Ecto neural progenitor cell (in vitro differentiated cells): ENCODE measurements at places on chromosomes 7 and 10.
A peak's percentile ranks its signal among the peaks of the same experiment; 100 is the strongest.

GRCh38 chr10:32349968-32350738 is 3.2 kb upstream of the EPC1 start:
- no peak for DNase-seq

DNA sequence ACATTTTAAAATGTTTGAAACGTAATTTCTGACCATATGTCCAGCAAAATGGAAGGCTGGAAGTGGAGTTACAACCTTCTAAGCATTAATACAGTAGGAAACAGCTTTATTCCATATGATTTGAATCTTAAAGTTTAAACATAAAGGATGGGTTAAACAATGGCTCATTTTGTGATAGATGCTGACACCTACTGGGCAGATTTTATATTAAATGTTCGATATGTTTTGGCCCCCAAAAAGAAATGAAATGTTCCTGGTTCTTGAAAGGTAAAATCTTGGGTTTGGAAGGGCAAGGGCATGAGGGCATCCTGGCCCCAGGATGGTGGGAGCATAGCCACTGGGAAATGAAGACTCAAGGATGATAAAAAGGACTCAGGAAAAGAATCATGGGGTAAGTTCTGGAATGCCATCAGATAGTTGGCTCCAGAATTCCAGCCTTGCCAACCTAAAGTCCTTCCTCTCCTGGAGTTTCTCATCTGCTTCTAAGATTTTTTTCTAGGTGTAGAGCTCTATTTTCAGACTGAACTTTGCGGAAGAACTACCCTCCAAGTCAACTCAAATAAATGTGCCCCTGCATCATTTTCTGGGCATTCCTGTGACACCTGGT is 34.6 kb upstream of the SLC35G1 start:
- no peak for DNase-seq

DNA sequence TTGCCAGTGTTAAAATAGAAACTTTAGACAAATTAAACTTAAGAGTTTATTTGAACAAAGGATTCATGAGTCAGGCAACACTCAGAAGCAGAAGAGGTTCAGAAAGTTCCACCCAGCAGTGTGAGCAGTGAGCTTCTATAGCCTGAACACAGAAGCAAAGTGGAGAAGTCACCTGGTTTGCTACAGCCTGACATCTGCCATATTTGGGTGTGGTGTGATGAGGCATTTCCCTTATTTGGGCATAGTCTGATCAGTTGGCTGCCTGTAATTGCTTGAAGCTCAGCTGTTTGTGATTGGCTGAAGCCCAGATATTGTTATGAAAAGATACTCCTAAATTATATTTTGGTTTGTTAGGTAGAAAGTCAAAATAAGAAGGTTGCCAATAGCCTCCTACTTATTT is 39.1 kb downstream of the VWC2 start:
- DNase-seq = no peak

DNA sequence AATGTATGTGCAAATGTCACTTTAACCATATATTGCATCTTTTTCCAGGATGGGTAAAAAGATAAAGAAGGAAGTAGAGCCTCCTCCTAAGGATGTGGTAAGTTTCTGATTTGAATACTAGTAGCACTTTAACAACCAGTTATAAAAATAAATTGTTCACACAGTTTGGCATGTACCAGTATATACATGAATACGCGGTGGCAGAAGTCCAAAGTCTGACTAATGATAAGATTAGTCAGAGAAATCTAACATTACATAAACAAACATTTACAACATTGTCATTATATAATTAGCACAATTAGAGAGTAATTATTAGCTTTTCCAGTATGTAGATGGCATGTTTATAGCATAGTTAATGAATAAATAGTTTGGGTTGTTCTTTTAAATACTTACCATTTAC is 4.1 kb downstream of the ARMC3 start:
- DNase-seq = no peak

DNA sequence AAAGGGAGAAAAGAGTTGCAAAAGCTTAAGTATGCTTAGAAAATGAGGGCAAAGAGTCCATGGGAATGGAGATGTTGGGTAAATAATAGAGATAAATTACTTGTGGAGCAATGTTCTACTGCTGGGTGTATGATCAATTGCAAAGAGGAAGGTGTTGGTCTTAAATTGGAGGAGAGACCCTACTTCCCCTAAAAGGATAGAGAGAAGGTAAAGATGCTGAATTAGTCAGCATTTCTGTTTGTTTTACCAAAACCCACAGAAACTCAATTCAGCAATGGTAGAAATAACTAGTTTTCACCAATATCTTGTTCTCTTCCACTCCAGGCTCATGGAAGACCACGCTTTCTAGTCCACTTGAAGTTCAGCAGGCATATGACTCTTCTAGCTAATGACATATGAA is 32.1 kb downstream of the ASB4 start:
- no peak for DNase-seq

GRCh38 chr7:128335730-128336129 is 8.0 kb downstream of the RBM28 start:
- DNase-seq = no peak

DNA sequence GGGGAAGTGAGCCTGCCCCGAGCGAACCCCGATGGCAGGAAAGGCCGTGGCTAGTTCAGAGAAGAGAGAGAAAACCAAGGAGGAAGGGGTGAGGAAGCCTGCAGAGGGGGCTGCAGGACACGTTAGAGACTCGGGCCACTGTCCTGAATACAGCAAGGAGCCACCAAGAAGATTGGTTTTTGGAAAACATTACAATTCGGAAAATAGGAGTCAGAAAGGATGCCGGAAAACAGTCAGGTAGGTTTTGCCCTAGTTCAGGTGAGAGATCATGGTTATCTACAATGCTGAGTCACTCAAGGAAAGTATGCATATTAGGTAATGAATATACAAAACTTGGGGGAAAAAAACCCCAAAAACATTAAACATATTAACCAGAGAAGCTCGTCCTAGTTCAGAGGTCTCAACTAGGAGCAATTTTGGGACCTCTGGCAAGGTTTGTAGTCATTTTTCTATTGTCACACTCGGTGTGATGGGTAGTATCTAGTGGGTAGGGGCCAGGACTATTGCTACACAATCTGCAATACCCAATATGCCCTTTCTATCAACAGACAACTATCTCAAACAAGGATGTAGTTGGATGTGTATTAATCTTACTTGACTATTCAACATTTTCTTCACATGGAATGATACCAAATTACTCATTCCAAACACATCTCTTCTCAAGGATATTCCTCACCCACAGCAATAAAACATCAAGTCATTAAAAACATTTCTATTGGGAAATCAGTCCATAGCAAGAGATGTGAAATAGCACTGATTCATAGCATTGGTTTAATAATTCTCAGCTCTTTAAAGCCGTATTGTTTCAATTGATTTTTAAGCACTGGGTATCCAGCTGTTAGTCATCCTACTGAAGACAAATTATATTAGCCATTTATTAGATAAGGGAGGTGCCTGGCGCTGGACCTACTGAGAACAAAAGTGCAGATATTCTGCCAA is 74.4 kb upstream of the RSU1 start:
- peak; percentile 74 for DNase-seq

DNA sequence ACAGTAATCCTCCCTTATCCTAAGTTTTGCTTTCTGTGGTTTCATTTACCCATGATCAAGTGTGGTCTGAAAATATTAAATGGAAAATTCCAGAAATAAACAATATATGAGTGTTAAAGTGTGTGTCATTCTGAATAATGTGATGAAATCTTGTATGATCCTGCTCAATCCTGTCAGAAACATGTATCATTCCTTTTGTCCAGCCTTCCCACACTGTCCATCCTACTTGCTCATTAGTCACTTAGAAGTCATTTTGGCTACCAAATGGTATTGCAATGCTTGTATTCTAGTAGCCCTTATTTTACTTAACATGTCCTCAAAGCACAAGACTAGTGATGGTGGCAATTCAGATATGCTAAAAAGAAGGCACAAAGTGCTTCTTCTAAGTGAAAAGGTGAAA is 1211.2 kb upstream of the SORCS1 start:
- no peak for DNase-seq

DNA sequence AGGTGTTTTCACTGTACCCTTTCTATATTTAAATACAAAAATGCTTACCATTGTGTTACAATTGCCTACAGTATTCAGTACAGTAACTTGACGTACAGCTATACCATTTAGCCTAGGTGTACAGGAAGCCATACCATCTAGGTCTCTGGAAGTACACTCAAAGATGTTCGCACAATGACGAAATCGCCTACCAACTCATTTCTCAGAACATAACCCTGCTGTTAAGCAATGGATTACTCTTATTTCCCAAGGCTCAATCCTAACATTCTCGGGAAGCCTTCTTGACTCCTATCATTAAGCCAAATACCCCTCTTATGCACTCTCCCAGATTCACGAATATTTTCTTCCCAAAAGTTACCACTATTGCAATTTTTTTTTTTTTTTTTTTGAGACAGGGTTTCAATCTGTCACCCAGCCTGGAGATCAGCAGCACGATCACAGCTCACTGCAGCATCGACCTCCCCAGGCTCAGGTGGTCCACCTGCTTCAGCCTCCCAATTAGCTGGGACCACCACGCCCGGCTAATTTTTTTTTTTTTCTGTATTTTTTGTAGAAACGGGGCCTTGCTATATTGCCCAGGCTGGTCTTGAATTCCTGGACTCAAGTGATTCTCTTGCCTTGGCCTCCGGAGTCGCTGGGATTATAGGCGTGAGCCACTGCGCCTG is 1.5 kb downstream of the CWF19L1 start:
- no peak for DNase-seq

DNA sequence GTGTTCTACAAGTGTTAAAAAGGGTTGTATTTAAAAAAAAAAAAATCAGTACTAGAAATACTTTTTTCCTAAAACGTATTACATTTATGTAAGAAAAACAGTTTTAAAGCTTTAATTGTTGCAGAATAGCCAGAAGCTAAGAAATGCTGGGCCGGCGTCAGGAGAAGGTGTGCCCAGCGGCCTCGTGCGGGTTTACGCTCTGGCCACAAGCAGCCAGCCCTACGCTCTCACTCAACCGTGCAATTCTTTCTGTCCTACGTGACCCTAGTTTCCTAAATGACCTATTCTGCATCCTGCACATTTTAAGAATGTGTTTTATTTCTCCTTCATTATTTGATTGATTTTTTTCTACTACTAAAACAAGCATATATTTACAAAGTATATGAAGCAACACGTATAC is 279.7 kb upstream of the KLF14 start:
- no peak for DNase-seq

DNA sequence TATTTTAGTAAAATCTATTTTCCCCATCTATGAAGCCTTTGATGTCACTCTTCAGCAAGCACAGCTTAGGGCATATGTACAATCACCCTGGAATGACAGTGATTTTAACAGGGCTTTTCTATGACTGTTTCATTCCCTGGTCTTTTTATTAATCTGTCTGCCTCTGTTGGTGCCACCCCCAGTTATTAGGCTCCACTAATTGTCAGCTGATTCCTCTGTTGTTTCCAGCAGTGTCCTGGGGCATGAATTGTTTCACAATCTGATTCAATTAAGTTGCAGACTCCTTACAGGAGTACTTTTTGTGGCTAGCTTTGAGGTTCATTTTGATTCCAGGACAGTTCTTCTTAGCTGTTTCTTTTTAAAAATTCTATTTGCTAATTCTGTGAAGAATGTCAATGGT is 38.6 kb downstream of the MYO3A start:
- no peak for DNase-seq

DNA sequence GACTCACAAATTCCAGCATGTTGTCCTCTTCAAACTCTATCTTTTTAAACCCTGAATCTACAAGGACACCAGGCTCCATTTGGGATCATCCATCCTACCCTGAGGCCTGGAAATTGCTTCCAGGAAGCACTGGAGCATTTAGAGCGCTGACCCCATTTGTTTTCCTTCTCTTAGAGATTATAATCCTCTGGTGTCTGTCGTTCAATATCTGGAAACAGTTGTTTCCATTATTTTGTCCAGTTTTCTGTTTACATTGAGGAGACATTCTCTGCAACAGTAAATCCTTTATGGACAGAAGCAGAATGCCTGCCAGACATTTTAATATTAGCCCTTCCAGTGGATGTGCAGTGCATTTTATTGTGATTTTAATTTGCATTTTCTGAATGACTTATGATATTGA is 119.4 kb upstream of the MEOX2 start:
- no peak for DNase-seq

DNA sequence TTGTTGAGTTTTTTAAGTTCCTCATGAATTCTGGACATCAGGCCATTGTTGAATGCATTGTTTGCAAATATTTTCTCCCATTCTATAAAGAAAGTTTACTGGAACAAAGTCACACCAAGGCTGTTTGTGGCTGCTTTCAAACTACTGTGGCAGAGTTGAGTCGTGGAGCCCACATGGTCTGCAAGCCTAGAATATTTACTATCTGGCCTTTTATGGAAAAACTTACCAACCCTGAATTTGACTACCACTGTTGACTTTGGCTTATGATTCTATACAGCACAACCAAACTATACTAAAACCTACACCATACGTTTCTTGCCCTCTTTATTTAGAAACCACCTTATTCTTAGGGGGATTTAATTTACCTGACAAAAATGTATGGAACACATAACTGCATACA is 239.1 kb downstream of the KCNMA1 start:
- no peak for DNase-seq

GRCh38 chr7:44380831-44381493 is 55.6 kb upstream of the CAMK2B start:
- peak; percentile 33 for DNase-seq

- DNase-seq = no peak
Measured at GRCh38 chr7:67008260-67008659, 11.6 kb downstream of the TYW1 start.

GRCh38 chr10:50385624-50386023 is 134.3 kb upstream of the ASAH2 start:
- no peak for DNase-seq

- DNase-seq = no peak
Measured at GRCh38 chr10:42690449-42691360, 52.3 kb upstream of the ZNF33B start.

DNA sequence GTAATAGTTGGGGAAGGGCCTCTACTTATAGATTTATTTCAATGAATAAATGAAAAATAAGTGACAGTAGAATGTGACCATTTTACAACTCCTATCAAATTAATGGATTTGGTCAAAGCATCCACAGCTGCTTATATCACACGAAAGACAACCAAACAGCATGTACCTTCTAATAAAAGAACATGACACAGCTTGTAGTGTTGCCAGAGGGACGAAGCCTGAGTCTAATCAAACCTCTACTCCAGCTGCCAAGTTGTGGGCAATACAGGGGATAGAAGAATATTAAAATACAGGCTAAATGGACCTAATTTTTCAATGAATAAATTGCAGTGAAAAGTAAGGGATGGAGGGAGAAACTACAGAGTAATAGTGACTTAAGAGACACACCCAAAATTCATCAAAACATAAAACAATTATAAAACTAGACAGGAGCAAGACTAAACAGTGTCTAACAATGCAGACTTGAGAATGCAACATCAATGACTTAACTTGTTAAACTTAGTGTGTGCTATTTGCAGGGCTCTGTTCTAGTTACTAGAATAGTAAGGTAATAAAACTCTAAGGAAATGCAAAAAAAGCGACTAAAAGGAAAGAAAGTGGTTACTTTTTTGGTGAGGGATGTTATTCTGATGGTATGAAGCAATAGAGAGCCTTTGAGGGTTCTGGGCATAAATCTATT is 853.8 kb downstream of the GRM8 start:
- DNase-seq = no peak
